ENCODE measurements at places on chromosomes 2 and 18. TPM values are rescaled to one million over a fixed set of nuclear protein-coding genes. Genes with fewer than 3 reads are reported as not detected.

- H3K27ac ChIP-seq, result no peak overlapping the region
- no peaks in the 10 kb centered on the region for H3K27me3 ChIP-seq
- peaks cover 42% of the 10 kb centered on the region for H3K4me1 ChIP-seq
- no peak for DNase-seq
- H3K4me3 ChIP-seq, result no peak overlapping the region
These were observed 108.8 kb downstream of the STPG4 start for GRCh38 chr2:47046271-47046670.

- peaks cover 16% of the 10 kb centered on the region for H3K4me1 ChIP-seq
- H3K27me3 ChIP-seq, result no peaks in the 10 kb centered on the region
- no peaks in the 10 kb centered on the region for H3K36me3 ChIP-seq
- H3K27ac ChIP-seq, result no peak overlapping the region
- DNase-seq, result no peak
These were observed 7.9 kb upstream of the ASPRV1 start for GRCh38 chr2:69969126-69969983.

GRCh38 chr2:62291052-62291451 lies 95.1 kb downstream of the B3GNT2 start:
- no peak overlapping the region for H3K4me3 ChIP-seq
- no peaks in the 10 kb centered on the region for H3K36me3 ChIP-seq
- H3K4me1 ChIP-seq, result peaks cover 68% of the 10 kb centered on the region
- peak overlapping the region; percentile 93 for H3K27ac ChIP-seq
- no peak for DNase-seq
- no peaks in the 10 kb centered on the region for H3K27me3 ChIP-seq

GRCh38 chr2:68653538-68653982 lies 10.2 kb downstream of the PROKR1 start:
- H3K4me3 ChIP-seq, result no peak overlapping the region
- H3K27me3 ChIP-seq, result peaks cover 50% of the 10 kb centered on the region

- H3K27ac ChIP-seq, result no peak overlapping the region
- H3K36me3 ChIP-seq, result no peaks in the 10 kb centered on the region
- H3K4me1 ChIP-seq, result no peaks in the 10 kb centered on the region
- peaks cover 4% of the 10 kb centered on the region for H3K27me3 ChIP-seq
These were observed 50.7 kb upstream of the DDX18 start for GRCh38 chr2:117763804-117764203.

- no peaks in the 10 kb centered on the region for H3K36me3 ChIP-seq
- H3K4me3 ChIP-seq, result no peak overlapping the region
- H3K4me1 ChIP-seq, result peaks cover 16% of the 10 kb centered on the region
- H3K27ac ChIP-seq, result no peak overlapping the region
These were observed 144.3 kb upstream of the PELI1 start for GRCh38 chr2:64288321-64289193.

DNA sequence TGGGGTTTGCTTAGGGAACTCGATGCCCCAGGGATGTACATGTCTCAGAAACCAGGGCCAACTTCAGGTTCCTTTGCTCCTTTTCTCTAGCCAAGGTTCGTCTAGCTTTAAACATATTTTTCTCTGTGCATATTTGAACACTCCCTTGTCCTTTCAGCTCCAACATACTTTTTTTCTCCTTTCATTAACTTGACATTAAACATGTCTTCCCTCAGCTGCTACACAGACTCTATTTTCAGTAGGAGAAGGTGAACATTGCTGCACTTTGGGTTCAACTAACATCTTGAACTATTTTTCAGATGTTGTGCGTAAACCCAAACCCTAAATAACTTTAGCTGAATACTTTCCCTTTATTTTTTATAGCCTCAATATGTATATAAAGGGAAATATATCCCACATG lies 212.9 kb downstream of the MTX2 start:
- no peaks in the 10 kb centered on the region for H3K4me1 ChIP-seq
- no peak for DNase-seq
- no peak overlapping the region for H3K27ac ChIP-seq
- peaks cover 5% of the 10 kb centered on the region for H3K27me3 ChIP-seq
- H3K4me3 ChIP-seq, result no peak overlapping the region

DNA sequence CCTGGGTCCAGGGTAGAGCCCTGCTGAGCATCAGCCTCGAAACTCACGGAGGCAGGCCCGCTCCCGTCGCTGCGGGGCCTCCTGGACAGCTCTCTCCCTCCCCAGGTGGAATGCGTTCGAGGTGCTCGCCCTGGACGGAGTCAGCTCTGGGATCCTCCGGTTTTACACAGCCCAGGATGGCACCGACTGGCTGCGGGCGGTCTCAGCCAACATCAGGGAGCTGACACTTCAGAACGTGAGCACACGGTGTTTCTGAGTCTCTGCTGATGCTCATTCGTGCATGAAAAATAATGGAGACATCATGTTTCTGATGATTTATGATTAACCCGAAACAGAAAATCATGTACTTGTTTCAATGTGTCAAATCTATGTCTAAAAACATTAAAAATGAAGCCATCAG lies 175.5 kb upstream of the TPO start:
- H3K27ac ChIP-seq, result no peak overlapping the region
- DNase-seq, result no peak
- H3K4me1 ChIP-seq, result no peaks in the 10 kb centered on the region

GRCh38 chr2:190627448-190628412 lies 21.2 kb upstream of the NAB1 start:
- no peaks in the 10 kb centered on the region for H3K27me3 ChIP-seq
- H3K36me3 ChIP-seq, result no peaks in the 10 kb centered on the region
- DNase-seq, result no peak

The ANKAR gene
- 3.6 TPM for total RNA-seq

The COL4A4 gene
- 6.0 TPM for total RNA-seq

The MREG gene
- 27.5 TPM for total RNA-seq

The LYPD1 gene
- 10.3 TPM for total RNA-seq

The CTIF gene
- 17.0 TPM for total RNA-seq

The CFLAR gene
- 99.1 TPM for total RNA-seq

The DPYSL5 gene
- not detected for total RNA-seq

All from PC-9 (cell line).